ENCODE measurements at places on chromosomes 16 and 17. TPM values are rescaled to one million over a fixed set of nuclear protein-coding genes. Genes with fewer than 3 reads are reported as not detected.

Gene KCNH6
- total RNA-seq = 0.57 TPM

Gene SMPD3
- total RNA-seq = 0.72 TPM

Gene KRT12
- not detected for total RNA-seq

Gene GCGR
- total RNA-seq = 9.3 TPM

Gene TCAP
- total RNA-seq = 1.5 TPM

Gene CCL4
- total RNA-seq = 5.1 TPM

Gene BEAN1
- 2.4 TPM for total RNA-seq

Gene HSF4
- 37.9 TPM for total RNA-seq

Gene LRRC36
- total RNA-seq = 2.6 TPM

Gene ZNF207
- total RNA-seq = 150 TPM

Gene METTL2A
- 20.1 TPM for total RNA-seq

Gene CLEC18A
- 0.85 TPM for total RNA-seq

Gene USP43
- 7.8 TPM for total RNA-seq

DNA sequence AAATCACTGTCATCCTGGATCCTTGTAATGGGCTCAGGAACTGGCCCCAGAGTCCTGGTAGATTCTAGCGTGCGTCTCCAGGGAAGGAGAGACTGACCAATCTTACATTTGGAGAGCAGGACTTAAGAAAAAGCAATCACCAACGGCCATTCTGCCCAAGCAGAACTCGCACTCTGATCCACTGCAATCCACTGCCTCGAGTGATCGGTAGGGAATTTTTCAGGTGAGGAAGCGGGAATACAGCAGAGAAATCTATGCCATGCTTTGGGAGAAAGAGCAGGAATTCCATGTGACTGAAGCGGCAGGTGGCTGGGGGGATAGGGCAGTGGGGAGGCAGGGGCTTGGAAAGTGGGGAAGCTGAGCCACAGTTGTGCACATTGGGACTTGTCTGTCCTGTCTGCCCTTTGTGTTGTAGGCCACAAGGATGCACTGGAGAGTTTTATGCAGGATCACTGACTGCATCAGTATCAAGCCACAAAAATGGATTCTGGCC, 143.9 kb upstream of the HS3ST2 start:
- no peak overlapping the region for H3K27ac ChIP-seq
- H3K27me3 ChIP-seq = no peaks in the 10 kb centered on the region
- no peak overlapping the region for H3K4me3 ChIP-seq

- no peaks in the 10 kb centered on the region for H3K4me1 ChIP-seq
- H3K27ac ChIP-seq = no peak overlapping the region
- peak; percentile 59 for DNase-seq
- no peak overlapping the region for H3K4me3 ChIP-seq
Measured at GRCh38 chr16:58843675-58844074, 109.6 kb upstream of the GOT2 start.

DNA sequence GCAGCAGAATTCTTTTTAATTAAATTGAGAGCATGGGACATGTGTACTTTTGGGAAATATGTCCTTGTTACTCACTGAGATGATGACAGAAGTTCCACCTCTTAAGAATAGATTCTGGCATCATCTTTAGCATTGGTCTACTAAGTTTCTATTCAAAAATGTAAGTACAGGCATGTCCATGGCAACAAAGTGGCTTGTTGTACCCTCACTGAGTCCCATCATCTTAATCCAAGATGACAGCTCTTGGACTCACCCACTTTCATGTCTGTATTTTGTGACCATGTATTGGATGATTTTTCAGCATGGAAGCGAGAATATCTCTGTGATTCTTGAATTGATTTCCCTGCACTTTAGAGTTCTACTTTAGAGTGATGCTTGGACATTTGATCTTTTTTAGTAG, 33.1 kb upstream of the NAGLU start:
- no peaks in the 10 kb centered on the region for H3K27me3 ChIP-seq
- H3K4me1 ChIP-seq = no peaks in the 10 kb centered on the region
- no peak overlapping the region for H3K4me3 ChIP-seq
- DNase-seq = no peak

DNA sequence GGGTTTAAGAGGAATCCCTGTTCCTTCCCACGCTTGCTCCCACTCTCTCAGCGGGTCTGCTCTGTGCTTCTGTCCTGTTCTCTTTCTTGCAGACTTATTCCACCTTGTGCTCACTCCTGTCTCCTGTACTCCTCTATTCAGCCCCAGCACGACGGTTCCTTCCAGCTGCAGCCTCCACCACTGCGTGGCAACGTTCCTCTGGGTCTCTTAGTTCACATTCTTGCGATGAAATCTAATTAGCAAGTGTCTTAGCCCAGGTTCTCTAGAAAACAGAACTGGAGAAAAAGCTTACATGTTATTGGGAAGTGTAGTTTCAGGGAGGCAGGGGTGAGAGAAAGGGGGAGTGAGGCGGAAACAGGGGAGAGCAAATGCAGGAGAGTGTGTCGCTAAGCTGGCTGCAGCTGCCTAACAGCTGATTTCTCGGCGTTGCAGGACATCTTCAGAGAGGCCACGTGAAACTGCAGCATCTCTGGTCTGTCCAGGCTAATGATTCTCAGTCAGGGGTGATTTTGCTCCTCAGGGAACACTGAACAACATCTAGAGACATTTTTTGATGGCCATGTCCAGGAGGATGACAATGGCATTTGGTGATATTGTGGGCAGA, 213.2 kb upstream of the NLRP1 start:
- no peaks in the 10 kb centered on the region for H3K4me1 ChIP-seq
- H3K27ac ChIP-seq = no peak overlapping the region
- H3K27me3 ChIP-seq = no peaks in the 10 kb centered on the region
- no peak overlapping the region for H3K4me3 ChIP-seq
- no peak for DNase-seq

GRCh38 chr17:4529533-4530152, 25.5 kb downstream of the MYBBP1A start:
- H3K27me3 ChIP-seq = no peaks in the 10 kb centered on the region
- H3K36me3 ChIP-seq = peaks cover 2% of the 10 kb centered on the region
- no peak overlapping the region for H3K4me3 ChIP-seq
- no peak for DNase-seq
- H3K27ac ChIP-seq = no peak overlapping the region

- no peaks in the 10 kb centered on the region for H3K27me3 ChIP-seq
- H3K27ac ChIP-seq = no peak overlapping the region
- no peaks in the 10 kb centered on the region for H3K36me3 ChIP-seq
- no peaks in the 10 kb centered on the region for H3K4me1 ChIP-seq
- no peak for DNase-seq
Measured at GRCh38 chr17:29383686-29384085, 6.5 kb upstream of the TAOK1 start.

DNA sequence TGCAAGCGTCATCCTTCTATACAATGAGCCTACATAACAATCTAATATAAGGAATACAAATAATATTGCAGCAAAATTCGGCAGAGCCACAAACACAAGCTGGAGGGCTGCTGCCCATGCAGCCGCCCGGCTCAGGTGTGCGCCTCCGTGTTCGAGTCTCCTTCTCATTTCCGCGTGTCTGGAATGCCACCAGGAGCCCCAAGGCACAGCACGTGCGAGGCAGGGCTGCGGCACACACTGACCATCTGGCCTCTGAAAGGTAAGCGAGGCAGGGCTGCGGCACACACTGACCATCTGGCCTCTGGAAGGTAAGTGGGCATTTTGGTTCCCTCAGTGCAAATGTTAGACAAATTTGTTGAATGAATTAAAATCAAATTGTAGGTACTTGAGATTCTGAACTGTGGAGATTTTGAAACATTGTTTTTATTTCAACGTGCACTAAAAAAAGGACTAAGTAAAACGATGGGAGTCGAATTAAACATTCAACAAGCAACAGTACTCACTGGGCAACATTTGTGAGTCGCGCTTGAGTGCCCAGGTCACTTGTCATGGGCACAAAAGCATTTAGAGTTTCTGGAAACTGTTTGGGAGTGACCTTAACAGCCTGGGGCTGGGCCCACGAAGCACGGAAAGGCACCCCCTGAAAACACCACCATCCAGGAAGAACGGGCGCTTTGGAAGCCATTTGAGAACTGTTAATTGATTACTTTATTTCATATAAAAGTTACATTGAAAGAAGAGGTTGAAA, 37.4 kb downstream of the ZDHHC7 start:
- DNase-seq = peak; percentile 40
- no peaks in the 10 kb centered on the region for H3K27me3 ChIP-seq
- H3K27ac ChIP-seq = peak overlapping the region; percentile 55
- no peak overlapping the region for H3K4me3 ChIP-seq
- peaks cover 3% of the 10 kb centered on the region for H3K4me1 ChIP-seq

GRCh38 chr17:78392295-78392694, 13.8 kb downstream of the PGS1 start:
- DNase-seq = no peak
- H3K27me3 ChIP-seq = no peaks in the 10 kb centered on the region
- no peaks in the 10 kb centered on the region for H3K36me3 ChIP-seq
- H3K4me1 ChIP-seq = peaks cover 8% of the 10 kb centered on the region

DNA sequence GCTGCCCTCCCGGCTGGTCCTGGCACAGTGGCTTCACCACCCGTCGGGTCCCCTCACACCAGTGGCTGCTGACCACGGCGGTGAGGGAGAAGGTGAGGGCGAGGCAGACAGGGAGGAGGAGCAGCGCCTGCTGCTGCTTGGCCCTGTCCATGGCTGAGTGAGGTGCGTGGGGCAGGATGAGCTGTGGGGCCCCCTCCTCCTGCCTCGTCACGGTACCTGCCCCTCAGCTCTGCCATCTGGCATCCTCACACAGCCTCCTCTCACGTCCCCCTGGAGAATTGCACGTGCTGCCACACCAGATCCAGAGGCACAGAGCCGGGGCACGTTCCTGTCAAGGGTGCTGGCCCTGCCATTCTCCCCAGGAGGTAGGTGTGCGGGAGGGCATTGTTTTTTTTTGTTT, at the start of gene GSG1L2:
Gene GSG1L2 (minus strand): TSS at position 159 of the 400 bp plus-strand sequence. CDS start 8 bp downstream, at position 151.
- DNase-seq = peak; percentile 45
- H3K36me3 ChIP-seq = no peaks in the 10 kb centered on the region
- H3K4me3 ChIP-seq = no peak within 1 kb of the TSS
- H3K4me1 ChIP-seq = no peaks in the 10 kb centered on the region

DNA sequence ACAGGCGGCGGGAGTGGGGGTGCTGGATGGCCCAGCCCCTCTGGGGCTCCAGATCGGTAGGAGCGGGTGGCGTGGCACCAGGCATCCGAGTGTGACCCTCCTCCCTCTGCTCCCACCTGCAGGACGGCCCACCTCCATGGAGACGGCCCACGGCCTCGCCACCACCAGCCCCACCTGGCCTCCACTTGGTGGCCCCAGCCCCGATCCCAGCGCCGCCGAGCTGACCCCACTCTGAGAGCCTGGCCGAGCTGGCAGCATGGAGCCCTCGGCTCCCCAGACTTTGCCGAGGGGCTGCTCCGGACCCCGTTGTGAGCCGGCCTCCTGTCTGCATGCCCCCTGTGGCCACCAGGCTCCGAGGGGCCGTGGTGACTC, 4.7 kb upstream of the NUDT16L1 start:
- H3K4me3 ChIP-seq = no peak overlapping the region
- DNase-seq = no peak
- H3K27me3 ChIP-seq = no peaks in the 10 kb centered on the region
- H3K36me3 ChIP-seq = peaks cover 3% of the 10 kb centered on the region
- no peak overlapping the region for H3K27ac ChIP-seq

DNA sequence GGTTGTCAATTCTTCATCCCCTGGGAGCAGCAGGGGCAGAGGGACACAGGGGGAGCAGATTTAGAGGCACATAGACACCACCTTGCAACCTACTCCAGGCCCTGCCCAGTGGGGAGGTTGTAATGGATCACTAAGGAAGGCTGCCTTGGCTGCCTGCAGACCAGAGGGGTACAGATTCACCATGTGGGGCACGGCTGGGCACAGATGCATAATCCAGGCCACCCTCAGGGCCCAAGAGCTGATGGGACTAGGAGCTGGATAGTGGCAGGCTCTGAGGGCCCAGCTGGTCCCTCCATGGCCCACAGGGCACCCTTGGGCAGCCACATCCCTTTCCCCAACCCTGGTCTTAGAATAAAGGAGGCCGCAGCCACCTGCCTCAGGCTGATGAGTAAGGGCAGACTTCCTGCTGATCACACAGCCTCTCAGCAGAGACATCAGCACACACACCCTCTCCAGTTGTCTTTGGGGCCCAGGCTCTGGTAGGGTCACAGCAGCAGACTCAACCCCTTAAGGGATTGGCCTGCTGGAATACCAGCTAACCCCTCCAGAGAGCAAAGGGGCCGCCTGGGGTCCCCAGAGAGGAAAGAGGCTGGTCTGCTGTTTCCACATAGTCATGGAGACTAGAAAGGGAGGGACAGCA, 224.9 kb downstream of the GSG1L start:
- no peak overlapping the region for H3K4me3 ChIP-seq
- no peaks in the 10 kb centered on the region for H3K36me3 ChIP-seq
- no peaks in the 10 kb centered on the region for H3K27me3 ChIP-seq
- no peak overlapping the region for H3K27ac ChIP-seq
- no peaks in the 10 kb centered on the region for H3K4me1 ChIP-seq

DNA sequence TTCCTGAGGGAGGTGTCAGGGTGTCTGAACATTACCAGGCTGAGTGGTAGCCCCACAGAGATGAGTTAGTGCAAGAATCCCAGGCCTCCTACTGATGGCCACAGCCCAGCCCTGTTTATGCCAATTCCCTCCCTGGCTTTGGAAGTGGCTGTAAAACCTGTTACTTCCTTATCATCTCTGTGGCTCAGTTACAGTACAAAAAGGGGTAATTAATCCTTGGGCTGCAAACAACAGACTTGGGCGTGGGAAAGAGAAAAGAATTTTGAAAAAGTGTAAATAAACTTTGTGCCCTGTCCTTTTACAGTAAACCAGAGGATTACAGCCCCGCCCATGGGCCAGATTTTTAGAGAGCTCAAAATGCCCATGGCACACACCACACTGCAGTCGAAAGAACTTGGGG, 73.1 kb upstream of the AXIN2 start:
- DNase-seq = no peak
- no peaks in the 10 kb centered on the region for H3K27me3 ChIP-seq

GRCh38 chr16:11072420-11073153, 128.2 kb downstream of the CLEC16A start:
- no peak overlapping the region for H3K27ac ChIP-seq
- no peaks in the 10 kb centered on the region for H3K36me3 ChIP-seq
- H3K27me3 ChIP-seq = no peaks in the 10 kb centered on the region
- H3K4me1 ChIP-seq = peaks cover 5% of the 10 kb centered on the region

GRCh38 chr16:17154981-17155380, 315.8 kb downstream of the XYLT1 start:
- no peak overlapping the region for H3K4me3 ChIP-seq
- no peak overlapping the region for H3K27ac ChIP-seq
- no peaks in the 10 kb centered on the region for H3K36me3 ChIP-seq
- H3K27me3 ChIP-seq = no peaks in the 10 kb centered on the region
- DNase-seq = no peak

DNA sequence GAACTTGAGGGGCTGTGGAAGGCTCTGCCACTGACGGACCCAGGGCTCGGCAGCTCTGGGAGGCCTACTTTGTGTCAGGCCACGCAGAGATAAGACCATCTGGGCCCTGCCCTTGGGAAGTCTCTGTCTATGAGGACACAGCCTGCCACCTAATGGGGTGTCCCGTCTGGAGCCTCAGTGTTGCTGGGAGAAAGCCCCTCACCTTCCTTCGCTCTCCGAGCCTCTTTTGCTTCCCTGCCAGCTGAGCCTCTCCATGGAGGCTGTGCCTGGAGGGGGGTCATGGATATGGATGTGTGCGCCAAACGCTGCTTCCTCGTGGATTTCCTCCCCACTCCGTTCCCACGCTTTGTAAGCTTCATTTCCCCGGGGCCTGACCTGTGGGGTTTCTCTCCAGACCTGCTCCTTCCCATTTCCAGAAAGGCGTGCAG, 228.8 kb downstream of the SEC14L1 start:
- H3K27me3 ChIP-seq = no peaks in the 10 kb centered on the region
- peaks cover 40% of the 10 kb centered on the region for H3K4me1 ChIP-seq
- H3K27ac ChIP-seq = no peak overlapping the region
- no peak for DNase-seq
- no peak overlapping the region for H3K4me3 ChIP-seq
- H3K36me3 ChIP-seq = no peaks in the 10 kb centered on the region

GRCh38 chr17:38746004-38746848, 1.9 kb downstream of the PCGF2 start:
- H3K27ac ChIP-seq = peak overlapping the region; percentile 81
- peak overlapping the region; percentile 21 for H3K4me3 ChIP-seq
- no peaks in the 10 kb centered on the region for H3K4me1 ChIP-seq
- H3K36me3 ChIP-seq = no peaks in the 10 kb centered on the region
- H3K27me3 ChIP-seq = no peaks in the 10 kb centered on the region
